ENCODE measurements at places on chromosomes 5 and 9.

- DNase-seq: no peak
Observed at GRCh38 chr9:117784996-117785395, 80.8 kb downstream of the TLR4 start.

GRCh38 chr9:98778251-98778650 is 18.1 kb downstream of the ANKS6 start:
- no peak for DNase-seq

DNA sequence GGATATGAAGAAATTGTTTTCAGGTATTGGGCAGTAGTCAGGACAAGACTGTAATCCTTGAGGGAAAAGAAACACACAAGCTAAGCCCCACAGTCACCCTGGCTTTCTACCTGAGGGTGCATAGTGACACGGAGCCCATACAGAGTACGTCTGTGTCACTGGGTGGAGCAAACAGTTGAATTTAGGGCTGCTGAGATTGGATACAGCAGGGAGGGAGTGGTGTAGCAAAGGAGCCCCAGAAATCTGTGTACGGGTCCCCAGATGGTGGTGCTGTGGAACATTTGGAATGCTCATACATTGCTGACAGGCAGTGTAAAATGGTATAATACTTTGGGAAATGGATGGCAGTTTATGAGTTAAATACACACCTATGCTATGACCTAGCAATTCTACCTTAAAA is 5.1 kb downstream of the TRMT10B start:
- DNase-seq: no peak

- DNase-seq: no peak
Observed at GRCh38 chr5:25975885-25976284, 1062.5 kb downstream of the CDH9 start.

GRCh38 chr5:72307573-72307967 is 12.5 kb downstream of the MRPS27 start:
- no peak for DNase-seq

GRCh38 chr5:180209137-180209581 is at the start of gene RASGEF1C:
Gene RASGEF1C, minus strand, starts transcription at chr5:180209211. Its CDS starts 71,159 bp downstream, at chr5:180138052.
- peak; percentile 88 for DNase-seq

GRCh38 chr5:167716126-167716775 is 575.2 kb upstream of the WWC1 start:
- DNase-seq: no peak

DNA sequence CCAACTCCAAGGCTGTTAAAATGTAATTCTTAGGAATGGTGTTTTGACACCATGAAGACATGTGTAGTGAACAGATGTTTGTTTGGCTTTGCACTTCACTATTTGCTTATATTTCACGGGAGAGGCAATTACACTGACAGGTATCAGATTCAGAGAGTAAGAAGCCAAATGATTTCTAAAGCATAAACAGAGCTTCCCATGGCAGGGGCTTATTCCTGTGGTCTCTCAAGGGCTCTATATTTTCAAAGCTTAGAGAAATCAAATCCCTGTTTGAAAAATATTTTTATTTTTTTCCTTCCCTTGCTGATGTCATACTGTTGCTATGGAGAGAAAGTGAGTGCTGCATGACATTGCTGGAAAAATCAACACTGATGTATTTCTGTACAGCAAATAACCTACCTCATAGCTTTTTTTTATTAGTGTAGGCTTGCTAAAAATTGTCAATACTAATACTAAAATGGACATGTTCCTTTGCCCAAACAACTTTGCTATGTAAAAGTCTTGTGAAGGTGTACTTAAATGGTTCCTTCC is 161.4 kb downstream of the GIN1 start:
- DNase-seq: no peak

DNA sequence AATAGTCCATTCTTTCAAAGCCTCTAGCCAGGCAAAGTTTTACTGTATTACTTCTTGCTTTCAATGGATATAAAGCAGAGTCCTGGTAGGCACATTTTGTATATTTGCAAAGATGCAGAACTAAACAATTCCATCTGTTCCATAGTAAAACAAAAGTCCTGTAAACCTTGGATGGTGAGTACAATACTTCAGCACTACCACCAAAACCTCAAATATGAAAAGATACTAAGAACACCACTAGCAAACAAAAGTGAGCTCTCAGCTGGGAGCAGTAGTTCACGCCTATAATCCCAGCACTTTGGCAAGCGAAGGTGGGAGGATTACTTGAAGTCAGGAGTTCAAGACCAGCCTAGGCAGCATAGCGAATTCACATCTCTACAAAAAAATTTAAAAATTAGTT is 195.0 kb downstream of the MSX2 start:
- no peak for DNase-seq
